ENCODE measurements at places on chromosomes 4 and X. TPM values are rescaled to one million over a fixed set of nuclear protein-coding genes. Genes with fewer than 3 reads are reported as not detected.
A peak's percentile ranks its signal among the peaks of the same experiment; 100 is the strongest.

DNA sequence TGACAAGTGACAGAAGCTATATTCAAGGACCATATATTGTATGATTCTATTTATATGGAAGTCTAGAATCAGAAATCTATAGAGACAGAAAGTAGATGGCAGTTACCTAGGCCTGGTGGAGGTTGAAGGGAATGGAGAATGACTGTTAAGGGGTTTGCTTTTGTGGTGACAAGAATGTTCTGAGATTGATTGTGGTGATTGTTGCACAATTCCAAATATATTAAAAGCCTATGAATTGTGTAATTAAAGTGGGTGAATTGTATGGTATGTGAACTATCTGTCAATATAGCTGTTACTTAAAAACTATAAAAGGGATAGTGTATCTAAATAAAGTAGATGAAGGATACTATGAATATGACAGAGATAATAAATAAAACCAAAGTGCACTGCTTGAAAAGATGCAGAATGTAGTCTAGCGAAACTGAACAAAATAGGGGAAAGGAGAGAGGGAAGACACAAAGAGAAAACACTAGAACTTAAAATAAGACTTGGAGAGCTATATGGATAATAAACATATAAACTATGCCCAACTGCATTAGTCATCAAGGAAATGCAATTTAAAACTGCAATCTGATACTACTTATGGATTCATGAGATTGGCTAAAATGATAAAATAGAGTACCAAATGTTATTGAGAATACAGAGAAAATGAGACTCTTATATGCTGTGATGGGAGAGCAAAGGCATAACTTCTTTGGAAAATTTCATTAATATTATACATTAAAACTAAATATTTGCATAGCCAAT, 82.1 kb upstream of the BANK1 start:
- H3K4me3 ChIP-seq: no peak overlapping the region
- peaks cover 3% of the 10 kb centered on the region for H3K36me3 ChIP-seq
- H3K27me3 ChIP-seq: peaks cover 3% of the 10 kb centered on the region
- H3K4me1 ChIP-seq: no peaks in the 10 kb centered on the region
- no peak overlapping the region for H3K27ac ChIP-seq
- no peak for DNase-seq

DNA sequence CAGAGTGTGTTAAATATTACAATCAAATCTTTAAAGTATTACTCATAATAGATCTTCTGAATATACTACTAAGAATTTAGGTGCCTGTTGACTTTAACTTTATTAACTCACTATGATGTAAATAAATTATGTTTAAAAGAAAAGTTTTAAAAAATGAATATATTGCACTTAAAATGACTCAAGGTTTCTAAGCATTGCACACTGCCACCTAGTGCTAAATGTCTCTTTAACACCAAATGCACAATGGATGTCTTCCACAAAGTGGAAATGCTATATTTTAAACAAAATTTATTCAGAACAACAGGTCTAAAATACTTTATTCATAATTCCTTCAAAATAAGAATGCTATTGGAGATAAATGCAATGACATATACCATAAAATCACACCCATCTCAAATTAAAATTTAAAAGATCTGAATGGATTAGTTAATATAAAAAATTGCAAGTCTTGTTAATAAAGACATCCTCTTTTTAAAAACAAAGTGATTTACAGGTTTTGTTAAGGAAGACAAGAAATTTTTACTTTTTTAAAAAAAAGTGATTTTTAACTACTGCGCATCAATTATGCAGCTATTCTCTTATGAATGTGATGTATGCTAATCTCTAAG, 5.5 kb downstream of the INPP4B start:
- H3K27ac ChIP-seq: no peak overlapping the region
- DNase-seq: no peak
- no peak overlapping the region for H3K4me3 ChIP-seq
- H3K27me3 ChIP-seq: peaks cover 2% of the 10 kb centered on the region

DNA sequence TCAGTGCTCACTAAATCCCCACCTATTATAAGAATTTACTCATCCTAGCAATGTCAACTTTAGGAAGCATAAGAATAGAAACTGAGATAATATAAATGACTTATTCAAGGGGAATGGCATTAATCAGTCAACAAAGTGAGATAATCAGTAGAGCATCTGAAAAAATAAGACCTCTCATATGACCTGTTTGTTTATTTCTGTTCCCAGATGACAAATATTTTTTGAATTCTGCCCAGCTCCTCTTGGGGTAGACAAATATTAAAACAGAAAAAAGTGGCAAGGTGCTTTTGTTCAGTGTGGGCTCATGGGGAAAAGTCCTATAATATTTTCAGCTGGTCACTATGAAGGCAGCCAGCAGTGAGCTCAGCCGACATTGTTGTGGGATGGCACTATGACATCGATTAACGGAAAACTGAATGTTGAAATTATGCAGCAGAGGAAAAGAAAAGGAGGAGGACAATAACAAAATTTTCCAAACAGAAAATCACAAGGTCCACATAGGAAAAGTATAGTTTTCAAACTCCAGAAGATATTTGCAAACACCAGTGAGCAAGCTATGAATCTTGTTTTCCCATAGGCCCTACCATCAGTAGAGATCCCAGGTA, 109.6 kb downstream of the ANXA3 start:
- no peak overlapping the region for H3K27ac ChIP-seq
- no peaks in the 10 kb centered on the region for H3K36me3 ChIP-seq
- H3K4me3 ChIP-seq: no peak overlapping the region
- peaks cover 2% of the 10 kb centered on the region for H3K27me3 ChIP-seq

DNA sequence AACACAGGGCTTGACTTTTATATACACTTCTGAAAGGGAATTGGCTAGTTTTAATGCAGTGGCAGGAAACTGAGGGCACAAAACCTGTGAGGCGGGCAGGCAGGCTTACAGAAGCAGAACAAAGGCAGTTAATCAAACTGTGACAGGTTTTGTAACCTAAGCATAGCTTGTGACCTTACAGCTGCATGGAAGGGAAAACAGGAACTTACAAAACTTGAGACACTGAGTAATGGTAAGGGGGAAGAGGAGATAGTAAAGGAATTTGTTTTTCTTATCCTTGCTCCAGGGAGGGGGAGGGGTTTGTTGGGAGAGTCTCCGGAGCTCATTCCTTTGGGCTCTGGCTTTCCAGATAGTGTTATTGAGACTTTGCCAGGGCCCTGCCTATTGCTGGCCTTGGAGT, 55.6 kb downstream of the SLITRK4 start:
- no peak overlapping the region for H3K4me3 ChIP-seq
- H3K4me1 ChIP-seq: no peaks in the 10 kb centered on the region
- H3K36me3 ChIP-seq: no peaks in the 10 kb centered on the region

DNA sequence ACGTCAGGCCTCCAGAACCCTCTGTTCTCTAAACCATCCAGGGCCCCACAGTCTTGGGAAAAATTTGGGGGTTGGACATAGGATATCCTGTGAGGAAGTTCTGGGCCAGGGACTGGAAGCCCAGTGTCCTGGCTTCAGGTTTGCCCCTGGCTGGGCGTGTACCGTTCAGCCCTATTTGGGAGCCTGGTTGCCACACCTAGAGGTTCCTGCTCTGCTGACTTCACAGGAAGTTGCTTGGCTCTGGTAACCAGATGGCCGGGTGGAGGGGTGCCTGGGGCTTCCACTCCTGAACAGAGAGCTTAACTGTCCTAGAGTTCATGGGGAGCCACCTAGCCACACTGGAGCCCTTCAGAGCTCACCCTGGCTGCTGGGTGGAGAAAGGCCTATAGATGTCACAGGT, 1.1 kb downstream of the TAFAZZIN start:
- H3K27ac ChIP-seq: peak overlapping the region; percentile 80
- H3K4me3 ChIP-seq: peak overlapping the region; percentile 80
- H3K36me3 ChIP-seq: peaks cover 8% of the 10 kb centered on the region
- peak; percentile 57 for DNase-seq

Gene RNF128
- not detected for total RNA-seq

Gene TBX22
- not detected for total RNA-seq

Gene SYNPO2
- total RNA-seq: 0.12 TPM

Gene NDST3
- total RNA-seq: not detected
